ENCODE measurements at places on chromosomes 3 and 15.

GRCh38 chr3:139655909-139656595 lies 21.7 kb downstream of the NMNAT3 start:
- DNase-seq = no peak

DNA sequence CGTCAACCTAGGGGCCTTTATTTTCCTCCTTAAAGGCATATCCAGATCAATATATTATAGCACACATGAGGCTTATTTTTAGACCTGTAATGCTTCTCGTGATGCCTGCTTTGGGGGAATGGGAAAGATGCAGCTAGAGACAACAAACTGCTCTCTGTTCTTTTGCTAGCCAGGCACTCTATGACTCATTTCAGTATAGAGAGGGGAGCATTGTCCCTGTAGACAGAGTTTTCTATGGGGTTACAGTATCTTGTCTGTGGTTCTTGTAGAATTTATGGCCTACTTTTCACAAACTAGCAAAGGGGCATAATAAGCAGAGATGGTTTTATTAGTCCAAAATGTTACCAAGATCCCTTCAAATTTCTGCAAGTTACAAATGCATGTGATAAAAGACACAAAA lies 305.6 kb downstream of the LSAMP start:
- DNase-seq = no peak

- no peak for DNase-seq
Observed at GRCh38 chr3:64798316-64798715, 110.5 kb upstream of the ADAMTS9 start.

DNA sequence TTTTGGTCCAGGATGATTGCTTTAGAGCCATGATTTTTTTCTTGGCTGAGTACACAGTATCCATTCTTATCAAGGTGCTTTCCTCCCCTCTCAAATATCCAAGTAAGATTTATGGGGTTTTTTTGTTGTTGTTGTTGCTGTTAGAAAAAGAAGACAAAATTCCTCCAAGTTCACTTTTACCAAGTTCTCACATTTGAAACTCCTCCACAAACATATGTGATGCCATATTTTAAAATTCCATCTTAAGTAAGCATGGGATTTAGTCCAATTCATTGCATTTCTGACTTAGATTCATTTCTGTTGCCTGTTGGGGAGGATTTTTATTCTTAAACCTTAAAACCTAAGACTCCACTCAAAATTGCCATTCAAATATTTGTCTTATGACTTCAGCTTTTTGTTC lies 128.6 kb upstream of the SPATA12 start:
- no peak for DNase-seq

GRCh38 chr3:106130384-106131198 lies 261.8 kb upstream of the CBLB start:
- DNase-seq = no peak

- no peak for DNase-seq
Observed at GRCh38 chr3:41182504-41183059, 16.7 kb upstream of the CTNNB1 start.

- DNase-seq = no peak
Observed at GRCh38 chr3:62467966-62468722, 94.8 kb upstream of the FEZF2 start.

DNA sequence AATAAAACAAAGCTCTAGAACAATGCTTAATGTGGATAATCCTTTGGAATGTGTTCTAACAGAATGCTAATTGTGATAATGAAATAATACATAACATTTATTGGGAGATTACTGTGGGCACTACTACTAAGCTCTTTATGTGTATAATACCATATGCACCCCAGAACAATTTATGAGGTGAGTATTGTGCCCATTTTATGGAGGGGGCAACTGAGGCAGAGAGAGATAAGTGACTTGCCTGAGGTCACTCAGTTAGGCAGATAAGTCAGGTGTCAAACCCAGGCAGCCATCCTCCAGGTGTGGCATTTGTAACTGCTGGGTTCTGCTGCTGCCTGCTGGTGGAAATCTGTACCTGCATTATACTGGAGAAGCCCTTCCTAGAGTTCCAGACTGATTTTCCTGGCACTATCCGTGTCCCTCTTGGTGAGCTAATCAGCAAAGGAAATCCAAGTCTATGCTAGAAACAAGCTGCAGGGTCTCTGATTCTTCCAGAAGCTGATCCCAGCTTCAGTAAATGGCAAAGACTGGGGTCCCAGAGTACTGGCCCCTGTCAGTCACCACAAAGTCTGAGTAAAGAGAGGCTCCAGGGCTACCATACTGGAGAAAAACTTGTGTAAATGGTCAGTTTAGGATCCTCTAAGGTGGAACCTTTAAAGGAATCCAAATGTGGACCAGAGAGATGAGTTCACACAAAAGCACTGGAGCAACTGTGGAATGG lies 22.6 kb upstream of the RBP1 start:
- no peak for DNase-seq

DNA sequence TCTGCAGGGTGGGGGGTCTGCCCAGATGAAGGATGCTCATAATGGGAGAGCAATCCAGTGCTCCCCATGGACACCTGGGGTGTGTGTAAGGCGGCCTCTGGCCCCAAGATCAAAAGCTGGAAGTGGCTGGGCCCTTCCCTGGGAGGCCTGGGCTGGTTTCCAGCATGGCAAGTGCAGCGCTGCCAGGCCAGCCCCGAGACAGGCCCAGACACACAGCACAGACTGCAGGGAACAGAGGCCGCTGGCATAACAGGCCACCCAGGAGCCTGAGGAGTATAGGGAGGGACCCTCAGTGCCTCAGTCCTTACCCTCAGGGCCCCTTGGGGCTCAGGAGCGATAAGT lies 10.0 kb downstream of the ITPKA start:
- DNase-seq = no peak

- no peak for DNase-seq
Observed at GRCh38 chr3:146650691-146651442, 45.7 kb upstream of the PLSCR5 start.

- no peak for DNase-seq
Observed at GRCh38 chr3:60989626-60990441, 261.4 kb downstream of the FHIT start.

GRCh38 chr3:52436500-52437149 lies 8.3 kb downstream of the SEMA3G start:
- DNase-seq = no peak

GRCh38 chr3:42497009-42497731 lies 5.3 kb upstream of the VIPR1 start:
- no peak for DNase-seq

DNA sequence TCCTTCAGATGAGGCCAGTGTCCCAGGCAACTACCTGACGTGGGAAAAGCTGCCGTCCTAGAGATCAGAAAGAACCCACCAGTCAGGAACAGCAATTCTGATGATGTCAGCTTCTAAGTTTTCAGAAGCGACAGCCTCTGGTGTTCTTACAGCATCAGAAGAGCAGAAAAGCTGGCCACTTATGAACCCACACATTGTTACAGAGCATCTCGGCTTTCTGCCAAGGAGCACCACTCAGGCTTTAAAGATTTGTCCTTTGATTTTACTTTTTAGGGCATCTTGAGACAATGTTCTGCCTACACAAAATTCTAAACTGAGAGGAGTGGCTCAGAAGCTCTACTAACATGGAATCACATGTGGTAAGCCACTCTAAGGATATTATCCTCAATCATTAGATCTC lies 49.7 kb upstream of the BOC start:
- DNase-seq = no peak

- no peak for DNase-seq
Observed at GRCh38 chr3:69972672-69973071, 26.9 kb upstream of the SAMMSON start.

DNA sequence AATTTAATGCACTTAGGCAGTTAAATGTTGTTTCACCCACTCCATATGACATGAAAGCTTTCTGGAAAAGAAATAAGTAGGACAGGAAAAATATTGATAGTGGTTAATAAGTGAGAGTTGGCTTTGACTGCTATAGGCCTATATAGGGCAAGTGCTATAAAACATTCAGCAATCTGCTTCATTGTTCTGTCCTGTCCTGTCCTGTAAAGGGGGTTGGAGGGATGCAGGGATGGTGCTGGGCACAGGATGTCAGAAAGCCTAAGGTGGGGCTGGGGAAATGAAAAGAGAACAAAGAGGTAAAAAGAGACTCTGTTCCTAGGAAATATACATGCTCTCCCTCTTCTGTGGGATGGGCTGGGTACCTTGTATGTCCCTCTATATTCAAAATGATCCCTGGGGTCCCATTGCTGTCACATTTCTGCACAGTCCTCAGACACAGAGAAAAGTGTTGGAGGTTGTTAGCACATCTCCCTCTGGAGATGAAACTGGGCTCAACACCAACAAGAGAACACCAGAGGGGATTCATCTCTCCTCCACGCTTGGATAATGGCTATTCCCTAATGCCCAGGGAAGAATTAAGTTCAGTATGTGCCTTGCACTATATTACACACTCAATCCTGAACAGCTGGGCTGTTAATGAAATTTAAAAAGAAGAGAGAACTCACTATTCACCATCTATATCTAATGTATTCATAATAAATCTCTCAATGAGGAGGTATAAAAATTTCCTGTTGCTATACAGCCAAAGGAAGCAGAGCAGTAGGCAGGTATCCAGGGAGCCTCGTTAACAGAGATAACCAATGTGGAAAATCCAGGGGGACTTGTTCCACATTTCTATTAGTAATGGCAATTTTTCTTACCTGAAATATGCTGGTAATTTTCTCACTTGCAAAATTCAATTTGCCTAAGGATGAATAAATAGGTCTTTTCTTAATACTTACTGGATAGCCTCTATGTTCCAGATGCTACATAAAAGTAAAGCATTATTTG lies 108.1 kb upstream of the ZBED2 start:
- no peak for DNase-seq

DNA sequence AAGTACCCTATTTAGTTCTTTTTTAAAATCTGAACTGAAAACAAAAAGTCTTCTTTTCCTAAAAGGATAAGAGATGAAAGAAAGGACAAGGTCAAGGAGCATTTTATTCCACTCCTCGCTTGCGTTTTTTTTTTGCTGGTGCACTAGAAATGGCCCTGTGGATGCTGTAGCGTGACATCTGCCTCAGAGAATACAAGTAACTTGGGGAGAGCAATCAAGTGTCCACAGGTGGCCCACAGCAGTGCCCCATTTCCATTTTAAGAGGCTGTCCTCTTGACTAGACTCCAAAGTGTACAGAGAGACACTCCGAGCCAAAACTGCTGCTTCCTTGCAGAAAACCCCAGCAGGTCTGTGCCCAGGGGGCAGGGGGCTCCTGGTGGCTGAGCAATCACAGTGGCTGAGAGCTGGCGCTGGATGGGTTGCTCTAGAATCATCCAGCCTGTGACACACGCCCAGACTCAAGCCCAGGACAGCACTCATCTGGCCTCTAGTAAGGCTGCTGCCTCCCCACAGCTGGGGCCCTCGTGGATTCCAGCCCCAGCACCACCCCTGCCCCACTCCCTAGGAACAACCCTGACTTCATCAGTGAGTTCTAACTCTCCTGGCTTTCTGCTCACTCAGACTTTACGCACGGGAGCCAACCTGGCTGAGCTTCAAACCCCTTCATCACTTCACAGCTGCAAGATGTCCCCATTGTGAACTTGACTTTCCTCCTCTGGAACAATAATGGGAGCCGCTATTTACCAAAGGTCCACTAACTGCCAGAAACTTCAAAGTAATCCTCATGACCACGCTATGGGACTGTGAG lies 71.1 kb upstream of the SPATA12 start:
- no peak for DNase-seq

GRCh38 chr3:81214631-81215030 lies 546.8 kb downstream of the GBE1 start:
- DNase-seq = no peak

- DNase-seq = no peak
Observed at GRCh38 chr15:26157081-26157480, 294.0 kb upstream of the ATP10A start.

- no peak for DNase-seq
Observed at GRCh38 chr3:72679540-72680198, 168.6 kb downstream of the SHQ1 start.

GRCh38 chr3:78791753-78792152 lies 976.0 kb downstream of the ROBO1 start:
- DNase-seq = no peak

DNA sequence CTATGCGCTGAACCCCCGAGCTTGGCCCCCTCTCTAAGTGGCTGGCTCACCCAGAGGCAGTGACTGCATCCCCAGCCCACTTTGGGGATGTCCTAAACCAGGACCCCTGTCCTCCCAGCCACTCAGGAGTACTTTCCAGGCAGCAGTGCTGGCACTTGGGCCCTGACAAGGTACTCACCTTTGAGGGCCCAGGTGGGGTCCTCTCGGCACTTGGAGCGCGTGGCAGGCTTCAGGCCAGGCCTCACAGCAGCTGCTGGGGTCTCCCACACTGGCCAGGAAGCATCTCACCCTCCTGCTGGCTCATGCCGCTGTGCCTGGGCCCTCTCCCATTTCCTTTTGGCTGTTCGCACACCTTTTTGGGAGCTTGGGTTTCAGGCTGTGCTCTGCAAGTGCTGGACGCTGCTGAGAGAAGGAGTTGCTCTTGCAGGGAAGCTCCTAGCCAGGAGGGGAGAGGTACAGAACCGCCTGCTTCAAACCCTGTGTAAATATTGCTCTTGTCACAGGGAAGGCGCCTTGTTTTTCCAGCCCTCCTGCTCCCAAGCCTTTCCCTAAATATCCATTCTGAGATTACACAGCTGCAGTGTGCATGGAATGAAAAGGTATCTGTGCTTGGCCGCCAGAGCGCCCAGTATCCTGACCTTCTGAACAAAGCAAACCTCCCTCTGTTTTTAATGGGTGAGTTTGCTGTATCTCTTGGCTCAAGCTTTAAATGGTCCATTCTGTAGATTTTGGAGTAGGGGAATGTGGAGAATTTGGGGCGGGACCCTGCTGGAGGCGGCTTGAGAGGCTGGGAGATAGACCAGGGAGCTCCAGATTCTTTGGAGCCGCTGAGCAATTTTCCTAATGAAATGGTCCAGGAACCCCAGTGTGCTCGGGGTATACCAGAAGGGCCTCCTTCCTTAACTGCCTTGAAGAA lies 45.6 kb downstream of the DNASE1L3 start:
- no peak for DNase-seq

DNA sequence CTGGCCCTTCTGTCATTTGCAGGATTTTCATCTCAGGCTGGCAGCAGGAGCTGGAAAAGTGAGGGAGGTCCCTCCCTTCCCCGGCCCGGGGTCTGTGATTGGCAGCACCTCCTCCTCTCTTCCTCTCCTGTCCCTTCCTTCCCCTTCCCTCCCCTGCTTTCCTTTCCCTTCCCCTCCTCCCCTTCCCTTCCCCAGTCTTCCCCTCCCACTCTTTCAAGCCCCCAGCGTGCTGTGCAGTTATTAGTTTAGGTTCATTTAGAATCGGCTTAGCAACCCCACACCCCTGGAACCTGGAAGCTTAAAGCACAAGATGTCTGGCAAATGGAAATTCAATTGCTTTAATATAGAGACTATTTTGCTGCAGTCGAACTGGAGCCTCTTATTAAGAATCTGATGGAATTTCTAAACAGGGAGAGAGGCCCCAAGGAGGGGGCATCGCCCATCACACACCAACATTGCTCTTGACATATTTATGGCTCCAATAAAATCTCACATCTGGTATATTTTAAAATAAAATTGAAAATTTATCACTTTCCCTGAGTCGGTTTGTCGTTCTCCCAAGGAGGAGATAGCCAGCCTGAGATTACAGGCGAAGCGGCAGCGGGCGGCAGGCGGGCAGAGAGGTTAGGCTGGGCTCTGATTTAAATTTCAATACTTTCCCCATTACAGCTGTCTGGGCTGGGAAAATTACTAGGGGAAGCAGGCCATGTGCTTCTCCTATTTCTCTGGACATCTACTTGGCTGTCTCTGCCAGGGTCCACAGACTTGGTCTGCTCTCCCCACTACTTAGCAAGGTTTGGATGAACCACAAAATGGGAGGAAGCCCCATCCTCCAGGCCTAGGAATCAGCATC lies 98.9 kb downstream of the LINGO1 start:
- no peak for DNase-seq

GRCh38 chr3:172303181-172303580 lies 145.1 kb downstream of the GHSR start:
- no peak for DNase-seq

GRCh38 chr15:90259524-90259923 lies 5.9 kb upstream of the NGRN start:
- no peak for DNase-seq
